Mesothelial cell of epicardium (in vitro differentiated cells): ENCODE measurements at places on chromosomes 1 and 21. TPM values are rescaled to one million over a fixed set of nuclear protein-coding genes. Genes with fewer than 3 reads are reported as not detected.
A peak's percentile ranks its signal among the peaks of the same experiment; 100 is the strongest.

- no peak for DNase-seq
- no peak overlapping the region for H3K27ac ChIP-seq
- peaks cover 6% of the 10 kb centered on the region for H3K36me3 ChIP-seq
- H3K27me3 ChIP-seq = no peaks in the 10 kb centered on the region
These were observed 70.8 kb downstream of the PIK3CD start for GRCh38 chr1:9722378-9722749.

SHE gene
- total RNA-seq = 0.29 to 0.54 TPM (median 0.47 TPM) in 3 replicates

OR6K3 gene
- not detected in 3 replicates for total RNA-seq

PLPPR4 gene
- total RNA-seq = 0.13 to 0.16 TPM (median 0.14 TPM) in 3 replicates

DNA sequence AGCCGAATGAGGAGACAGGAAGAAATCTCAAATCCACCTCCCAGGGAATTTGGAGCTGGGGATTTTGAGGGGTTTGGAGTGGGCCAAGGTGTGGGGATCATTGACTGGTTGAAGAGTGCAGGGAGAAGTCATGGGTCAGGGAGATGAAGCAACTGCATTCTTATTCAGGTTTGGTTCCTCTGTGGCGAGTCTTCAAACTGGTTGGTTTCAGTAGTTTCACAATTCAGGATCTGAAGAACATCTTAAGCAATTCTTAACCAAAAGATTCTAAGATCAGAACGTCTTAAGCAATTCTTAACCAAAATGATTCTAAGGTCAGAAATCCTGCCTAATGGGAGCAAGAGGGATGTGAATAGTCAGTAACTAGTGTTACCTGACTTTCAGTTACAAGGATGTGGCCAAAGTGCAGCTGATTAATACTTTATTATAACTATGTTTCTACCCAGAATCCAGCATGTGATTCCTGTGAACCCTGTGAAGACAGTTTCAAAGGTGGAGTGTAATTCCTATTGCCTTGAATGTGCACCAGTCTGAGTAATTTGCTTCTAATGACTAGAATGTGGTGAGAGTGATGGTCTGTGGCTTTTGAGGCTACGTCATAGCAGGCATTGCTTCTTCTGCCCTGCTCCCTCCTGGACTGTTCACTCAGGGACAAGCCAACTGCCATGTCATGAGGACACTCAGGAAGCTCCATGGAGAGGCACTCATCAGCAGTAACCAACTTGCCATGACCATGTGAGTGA, 61.2 kb downstream of the OLFML3 start:
- no peak for DNase-seq
- H3K27ac ChIP-seq = no peak overlapping the region
- H3K27me3 ChIP-seq = no peaks in the 10 kb centered on the region
- H3K4me1 ChIP-seq = no peaks in the 10 kb centered on the region
- H3K4me3 ChIP-seq = no peak overlapping the region

DNA sequence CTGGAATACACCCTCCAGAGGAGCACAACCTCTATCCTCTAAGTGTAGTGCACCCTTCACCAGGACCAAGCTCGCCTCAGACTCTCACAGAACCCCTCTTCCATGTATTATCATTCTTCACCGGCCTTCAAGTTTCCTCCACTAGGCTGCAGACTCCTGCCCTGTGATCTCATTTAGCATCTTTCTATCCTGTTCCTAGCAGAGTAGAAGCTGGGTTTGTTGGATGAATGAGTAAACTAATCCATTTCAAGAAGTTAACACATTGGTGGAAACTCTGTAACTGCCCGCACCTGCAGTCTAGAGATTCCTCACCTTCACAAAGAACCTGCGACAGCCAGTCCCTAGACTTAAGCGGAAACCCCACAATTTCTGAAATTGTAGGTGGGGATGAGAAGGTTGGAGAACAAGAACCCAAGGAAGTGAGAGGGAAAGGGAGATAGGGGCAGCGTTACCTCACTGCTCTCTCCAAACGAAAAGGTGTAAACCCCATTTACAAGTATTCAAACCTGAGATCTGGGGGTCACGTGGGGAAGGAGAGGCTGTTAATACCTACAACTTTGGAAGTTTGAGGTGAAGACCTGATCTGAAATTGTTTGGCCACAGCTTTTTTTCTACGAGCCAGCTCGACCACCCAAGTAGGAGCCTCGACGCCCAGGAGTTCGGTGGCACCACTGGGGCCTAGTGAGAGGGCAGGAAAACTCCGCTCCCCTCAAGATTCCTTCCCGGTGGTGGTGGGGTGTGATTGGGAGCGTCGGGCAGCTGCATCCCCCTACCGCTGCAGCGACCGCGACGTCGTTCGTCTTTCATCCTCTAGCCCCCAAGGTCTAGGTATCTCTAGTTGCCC, 1.2 kb downstream of the PTPN14 start:
- peak overlapping the region; percentile 98 for H3K27ac ChIP-seq
- DNase-seq = no peak
- no peaks in the 10 kb centered on the region for H3K36me3 ChIP-seq
- H3K27me3 ChIP-seq = no peaks in the 10 kb centered on the region

DCST1 gene
- total RNA-seq = 0.58 TPM in 1 of 3 replicates, not detected in the others

GBP6 gene
- 0.07 to 0.13 TPM (median 0.09 TPM) in 3 replicates for total RNA-seq

- H3K36me3 ChIP-seq = peaks cover 34% of the 10 kb centered on the region
- peaks cover 12% of the 10 kb centered on the region for H3K4me1 ChIP-seq
- DNase-seq = no peak
- H3K27me3 ChIP-seq = no peaks in the 10 kb centered on the region
- H3K27ac ChIP-seq = no peak overlapping the region
These were observed 26.5 kb downstream of the GPR137B start for GRCh38 chr1:236168716-236169429.

EPHA10 gene
- 0.18 to 0.25 TPM (median 0.24 TPM) in 3 replicates for total RNA-seq

DNA sequence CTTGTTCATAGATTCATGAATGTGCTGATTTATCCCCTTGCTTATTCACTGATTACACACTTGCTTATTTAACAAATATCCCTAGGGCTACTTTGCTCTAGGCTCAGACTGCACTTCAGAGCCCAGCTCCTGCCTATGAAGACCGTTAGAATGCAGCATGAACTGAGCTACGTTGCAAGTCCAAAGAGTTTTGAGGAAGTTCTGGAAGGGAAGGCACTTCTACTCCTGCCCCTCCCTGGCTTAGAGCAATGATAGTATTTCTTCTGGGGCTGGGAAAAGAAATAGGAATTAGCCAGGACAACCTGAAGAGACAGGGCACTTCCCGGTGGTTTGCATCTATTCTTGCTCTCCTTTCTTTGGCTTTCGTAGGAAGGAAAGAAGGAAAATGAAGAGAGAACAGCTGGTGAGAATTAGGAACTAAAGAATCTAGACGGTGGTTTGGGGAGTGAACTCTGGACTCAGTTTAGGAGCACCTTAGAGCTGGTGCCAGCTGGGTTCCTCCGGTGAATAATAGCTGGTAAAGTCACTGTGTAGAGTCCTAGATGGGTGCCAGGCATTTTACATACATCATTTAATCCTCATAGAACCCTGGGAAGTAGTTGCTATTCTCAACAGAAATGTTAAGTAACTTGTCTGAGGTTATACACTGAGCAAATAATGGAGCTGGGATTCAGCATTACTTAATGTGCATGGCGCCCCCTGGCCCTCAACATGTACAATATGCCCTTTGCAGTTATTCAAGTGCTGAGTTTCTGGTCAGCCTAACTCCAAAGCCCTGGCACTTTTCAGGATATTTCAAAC, 65.9 kb downstream of the NDUFS5 start:
- H3K4me3 ChIP-seq = no peak overlapping the region
- DNase-seq = peak; percentile 61
- peaks cover 4% of the 10 kb centered on the region for H3K4me1 ChIP-seq
- no peaks in the 10 kb centered on the region for H3K36me3 ChIP-seq
- H3K27me3 ChIP-seq = no peaks in the 10 kb centered on the region

GRCh38 chr21:31218830-31219608, 125.0 kb downstream of the TIAM1 start:
- H3K36me3 ChIP-seq = peaks cover 18% of the 10 kb centered on the region
- H3K27me3 ChIP-seq = no peaks in the 10 kb centered on the region
- H3K27ac ChIP-seq = peak overlapping the region; percentile 71

- H3K27ac ChIP-seq = no peak overlapping the region
- no peak overlapping the region for H3K4me3 ChIP-seq
- no peaks in the 10 kb centered on the region for H3K27me3 ChIP-seq
- no peaks in the 10 kb centered on the region for H3K4me1 ChIP-seq
- peaks cover 30% of the 10 kb centered on the region for H3K36me3 ChIP-seq
These were observed 23.2 kb downstream of the MORN1 start for GRCh38 chr1:2368053-2368744.

TNFRSF4 gene
- 0.18 to 0.34 TPM (median 0.29 TPM) in 3 replicates for total RNA-seq

ELOA gene
- total RNA-seq = 28.4 to 31.5 TPM (median 30.4 TPM) in 3 replicates

- H3K4me3 ChIP-seq = no peak overlapping the region
- H3K36me3 ChIP-seq = no peaks in the 10 kb centered on the region
- H3K4me1 ChIP-seq = no peaks in the 10 kb centered on the region
- H3K27ac ChIP-seq = no peak overlapping the region
- no peak for DNase-seq
- peaks cover 13% of the 10 kb centered on the region for H3K27me3 ChIP-seq
These were observed 6.0 kb downstream of the TRPM2 start for GRCh38 chr21:44359396-44359795.

GRCh38 chr1:163744301-163744887, 422.6 kb downstream of the NUF2 start:
- no peak overlapping the region for H3K27ac ChIP-seq
- no peak for DNase-seq
- no peaks in the 10 kb centered on the region for H3K27me3 ChIP-seq
- H3K4me1 ChIP-seq = peaks cover 15% of the 10 kb centered on the region
- H3K36me3 ChIP-seq = peaks cover 20% of the 10 kb centered on the region
